Suprapubic skin (tissue), 4 donors: ENCODE measurements at places on chromosomes 13 and 19.

DNA sequence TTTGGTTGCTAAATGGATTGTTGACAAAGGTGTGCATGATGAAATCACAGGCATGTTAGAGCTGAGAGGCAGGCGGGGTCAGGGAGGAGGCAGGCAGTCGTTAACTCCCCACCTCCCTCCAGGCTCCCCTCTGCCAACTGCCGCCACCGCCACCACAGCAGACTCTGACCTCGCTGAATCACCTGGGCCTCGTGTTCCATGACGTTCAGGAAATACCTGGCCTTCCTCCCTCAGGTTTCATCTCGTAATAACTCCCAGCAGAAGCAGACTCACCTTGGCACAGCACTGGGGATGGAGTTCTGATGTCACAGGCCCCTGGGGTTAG is 198.5 kb downstream of the KATNAL1 start:
- peak; percentile 77 for DNase-seq

GRCh38 chr13:112325142-112325808 is 50.9 kb upstream of the SPACA7 start:
- no peak for DNase-seq

DNA sequence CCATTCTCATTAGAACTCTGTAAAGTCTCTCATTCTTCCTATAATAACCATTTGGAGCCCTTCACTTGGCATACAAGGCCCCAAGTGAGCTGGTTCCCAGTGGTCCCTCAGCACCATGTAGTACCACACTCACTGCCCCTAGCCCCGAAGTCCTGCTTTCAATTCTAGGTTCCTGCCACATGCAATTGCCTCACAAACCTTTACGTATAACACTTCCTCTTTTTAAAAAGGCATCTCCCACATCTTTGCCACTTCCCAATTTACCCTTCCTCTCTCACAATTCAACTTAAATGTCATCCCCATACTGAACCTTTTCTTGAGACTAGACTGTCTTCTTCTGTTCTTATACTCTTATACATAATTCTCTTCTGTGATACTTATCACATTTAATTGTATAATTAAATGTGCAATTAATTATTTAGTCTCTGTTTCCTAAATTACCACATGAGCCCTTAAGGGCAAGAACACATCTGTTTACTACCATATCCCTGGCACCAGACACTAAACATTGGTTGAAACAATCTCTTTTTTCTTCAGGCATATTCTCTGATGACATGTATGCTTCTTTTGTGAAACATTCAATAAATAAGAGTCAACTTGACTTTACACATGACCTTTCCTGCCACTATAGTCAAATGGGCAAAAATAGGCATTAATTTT is 304.0 kb downstream of the SPRY2 start:
- no peak for DNase-seq

DNA sequence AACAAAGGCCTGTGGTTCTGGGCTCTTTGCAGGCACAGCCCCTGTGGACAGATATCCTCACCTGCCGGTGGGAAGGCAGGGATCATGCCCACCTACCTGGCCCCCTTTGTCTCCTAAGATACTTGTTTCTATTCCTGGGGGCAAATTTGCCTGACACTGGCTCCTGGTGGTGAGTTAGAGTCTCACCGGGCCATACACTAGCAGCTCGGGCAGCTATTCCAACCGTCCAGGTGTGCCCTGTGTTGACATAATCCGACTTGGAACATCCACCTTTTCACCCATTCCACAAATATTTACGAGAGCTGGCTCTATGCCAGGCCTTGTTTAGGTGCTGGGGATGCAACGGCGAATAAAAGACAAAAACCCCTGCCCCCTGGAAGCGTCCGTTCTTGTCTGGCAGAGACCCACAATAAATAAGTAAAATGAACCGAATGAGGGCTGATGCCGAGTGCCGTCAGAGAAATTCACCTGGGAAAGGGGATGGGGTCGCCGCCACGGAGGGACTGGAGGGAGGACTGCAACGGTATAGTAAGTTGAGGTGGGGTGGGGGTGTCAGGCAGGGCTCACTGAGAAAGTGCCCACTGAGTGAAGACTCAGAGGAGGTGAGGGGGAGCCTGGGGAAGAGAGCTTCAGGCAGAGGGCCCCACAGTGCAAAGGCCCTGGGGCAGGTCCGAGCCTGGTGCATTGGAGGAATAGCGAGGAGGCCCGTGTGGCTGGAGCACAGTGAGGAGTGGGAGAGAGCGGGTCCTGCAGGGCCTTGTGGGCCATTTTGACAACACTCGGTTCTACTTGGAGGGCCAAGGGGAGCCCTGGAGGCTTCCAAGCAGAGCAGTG is 43.2 kb upstream of the RANBP3 start:
- DNase-seq, result no peak

DNA sequence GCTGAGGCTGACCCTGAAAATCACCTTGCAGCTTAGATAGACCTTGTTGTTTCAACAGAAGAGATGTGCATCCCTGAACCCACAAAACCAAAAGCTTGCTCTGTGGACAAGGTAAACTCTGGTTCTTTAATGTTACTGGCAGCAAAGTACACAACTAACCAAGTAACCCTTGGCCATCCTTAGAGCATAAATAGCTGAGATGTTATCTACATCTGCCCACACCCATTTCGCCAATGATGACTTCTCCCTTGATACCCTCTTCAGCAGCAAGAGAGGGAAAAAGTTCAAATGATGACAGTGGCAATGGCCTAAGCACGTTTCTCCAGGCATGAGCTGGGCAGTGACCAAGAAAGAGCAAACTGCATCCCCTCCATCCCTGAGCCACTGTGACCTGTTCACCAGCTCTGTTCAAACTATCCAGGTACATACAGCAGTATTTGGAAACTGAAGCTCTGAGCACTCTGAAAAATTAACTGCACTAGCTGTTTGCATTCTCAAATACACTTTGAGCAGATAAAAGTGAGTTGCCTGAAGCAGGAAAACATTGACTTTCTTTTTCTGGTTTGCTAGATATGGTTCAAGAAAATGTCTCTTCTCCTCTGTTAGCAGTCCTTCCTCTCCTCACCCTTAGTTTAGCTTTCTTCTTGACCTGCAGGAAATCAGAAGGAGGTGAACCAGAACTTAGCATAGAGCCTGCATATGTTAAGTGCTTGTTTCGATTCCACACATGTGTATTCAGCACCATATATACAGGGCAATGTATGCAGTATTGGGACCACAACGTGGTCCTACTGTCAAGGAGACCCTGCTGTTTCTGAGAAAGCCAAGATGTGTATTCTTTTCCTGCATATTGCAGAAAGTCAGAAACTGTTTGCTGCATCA is 231.7 kb downstream of the FOXO1 start:
- no peak for DNase-seq

DNA sequence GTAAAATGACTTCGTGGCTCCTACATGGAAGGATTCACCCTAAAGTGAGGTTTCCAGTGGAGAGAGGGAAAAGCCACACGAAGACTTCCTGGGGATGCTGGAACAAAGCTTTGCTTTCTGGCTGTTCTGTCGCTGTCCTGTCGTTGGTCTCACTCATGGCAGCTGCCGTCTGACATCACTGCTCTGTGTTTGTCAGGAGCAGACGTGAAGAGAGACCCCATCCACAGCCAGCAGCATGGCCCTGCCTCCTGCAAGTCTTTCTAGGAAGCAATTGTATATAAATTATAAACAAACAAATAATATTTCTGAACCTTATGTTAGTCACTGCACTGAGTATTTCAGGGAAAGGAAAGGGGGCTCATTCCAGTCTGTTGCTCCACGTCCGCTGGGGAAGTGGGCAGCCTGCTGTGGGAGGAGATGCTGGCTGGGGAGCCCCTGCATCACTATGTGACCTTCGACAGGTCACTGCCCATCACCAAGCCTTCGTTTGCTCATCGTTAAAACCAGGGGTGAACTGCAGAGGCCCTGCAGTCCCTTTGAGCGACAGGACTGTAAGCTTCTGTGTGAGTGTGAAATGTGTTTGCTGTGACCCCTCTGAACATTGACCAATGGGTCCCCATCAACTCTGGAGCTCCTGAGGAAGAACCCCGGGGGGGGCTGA is 151.0 kb downstream of the DCT start:
- no peak for DNase-seq

GRCh38 chr13:100630555-100630954 is 42.0 kb upstream of the GGACT start:
- no peak for DNase-seq

DNA sequence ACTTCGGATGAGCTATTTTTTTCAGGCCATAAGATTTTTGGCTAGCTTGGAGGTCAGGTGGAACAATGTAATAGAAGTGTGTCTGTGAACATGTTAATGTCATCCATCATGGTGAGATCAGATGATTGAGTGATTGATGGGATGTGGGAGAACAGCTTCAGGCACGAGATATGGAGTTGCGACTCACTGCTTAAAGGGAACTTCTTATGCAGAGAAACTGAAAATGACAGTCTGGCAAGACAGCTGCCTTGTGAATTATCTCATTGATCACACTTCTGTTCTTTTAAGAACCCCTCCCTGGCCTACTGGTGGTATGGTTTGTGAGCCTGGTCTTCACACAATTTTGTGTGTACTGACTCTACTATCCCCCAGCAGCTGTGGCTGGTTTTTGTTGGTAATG is 96.0 kb downstream of the OLFM4 start:
- DNase-seq, result no peak

- no peak for DNase-seq
These were observed 12.9 kb downstream of the CCDC70 start for GRCh38 chr13:51874651-51875050.

DNA sequence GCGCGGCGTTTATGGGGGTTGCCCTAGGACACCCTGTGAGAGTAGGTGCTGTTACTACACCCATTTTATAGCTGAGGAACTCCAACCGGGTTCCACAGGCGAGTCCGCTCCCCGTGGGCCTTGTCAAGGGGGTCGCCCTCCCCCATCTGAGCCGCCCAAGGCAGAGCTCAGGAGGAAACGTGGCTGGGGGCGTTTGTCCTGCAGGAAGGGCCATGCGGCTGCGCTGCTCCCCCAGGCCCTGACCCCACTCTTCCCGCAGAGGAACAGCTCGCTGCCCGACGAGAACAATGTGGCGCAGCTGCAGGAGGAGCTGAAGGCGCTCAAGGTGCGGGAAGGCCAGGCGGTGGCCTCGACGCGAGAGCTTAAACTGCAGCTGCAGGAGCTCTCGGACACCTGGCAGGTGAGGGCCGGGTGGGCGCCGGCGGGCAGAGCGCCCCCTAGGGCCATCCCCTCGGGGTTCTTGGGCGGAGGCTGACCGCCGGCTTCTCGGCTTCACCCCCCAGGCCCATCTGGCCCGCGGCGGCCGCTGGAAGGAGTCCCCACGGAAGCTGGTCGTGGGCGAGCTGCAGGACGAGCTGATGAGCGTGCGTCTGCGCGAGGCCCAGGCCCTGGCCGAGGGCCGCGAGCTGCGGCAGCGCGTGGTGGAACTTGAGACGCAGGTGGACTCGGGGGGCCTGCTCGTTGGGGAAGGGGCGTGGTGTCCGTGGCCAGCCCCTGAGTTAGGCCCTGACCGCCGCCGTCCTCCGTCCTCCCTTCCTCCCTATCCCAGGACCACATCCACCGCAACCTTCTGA is 12.4 kb downstream of the PRR36 start:
- DNase-seq, result peak; percentile 62

GRCh38 chr13:101959016-101959415 is 442.8 kb downstream of the FGF14 start:
- no peak for DNase-seq

DNA sequence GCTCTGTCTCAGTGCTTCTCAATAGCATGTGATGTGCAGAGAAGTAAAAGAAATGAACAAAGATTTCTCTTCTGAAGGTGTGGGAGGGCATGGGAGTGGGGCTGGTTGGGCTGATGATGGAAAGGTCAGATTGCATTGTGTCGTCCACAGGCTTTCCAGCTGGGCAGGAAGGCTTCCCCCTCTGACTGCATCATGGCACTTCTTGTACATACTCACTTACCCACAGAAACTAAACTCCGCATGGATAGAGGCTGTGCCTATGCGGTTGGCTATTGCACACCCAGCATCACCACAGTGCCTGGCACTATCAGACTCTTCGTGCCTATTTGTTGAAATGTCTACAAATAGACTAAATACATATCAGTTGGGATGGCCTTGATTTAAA is 24.4 kb upstream of the TNFSF11 start:
- DNase-seq, result no peak

DNA sequence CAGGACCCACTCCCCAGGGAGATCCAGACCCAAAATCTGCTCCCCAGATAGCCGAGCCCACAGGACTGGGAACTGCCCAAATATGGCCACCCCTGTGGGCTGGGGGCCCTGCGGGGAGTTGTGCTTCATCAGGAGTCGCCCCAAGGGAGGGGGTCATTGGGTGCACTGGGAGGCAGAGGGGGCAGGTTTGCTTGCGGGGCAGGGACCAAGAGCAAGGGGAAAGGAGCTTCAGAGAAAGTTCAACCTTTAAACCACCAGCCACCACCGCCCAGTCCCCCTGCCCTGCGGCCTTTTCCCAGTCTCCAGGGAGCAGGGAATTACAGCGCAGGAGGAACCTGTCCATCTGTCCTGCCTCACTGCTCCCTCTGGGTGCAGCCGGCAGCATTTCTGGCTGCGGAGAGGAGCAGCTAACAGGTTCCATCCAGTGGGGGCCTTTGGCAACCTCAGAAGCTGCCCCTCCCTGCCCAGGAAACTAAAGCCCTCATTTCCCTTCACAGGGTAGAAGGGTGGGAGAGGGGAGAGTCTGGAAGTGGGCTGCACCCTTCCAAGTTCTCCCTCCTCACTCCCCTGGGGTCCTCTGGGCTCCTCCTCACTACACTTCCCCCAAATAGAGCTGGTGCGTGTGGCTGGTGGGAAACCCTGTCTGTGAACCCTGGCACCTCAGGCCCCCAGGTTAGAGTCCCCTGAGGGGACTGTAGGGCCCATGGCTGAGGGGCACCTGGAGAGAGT is 13.8 kb upstream of the ASF1B start:
- DNase-seq, result no peak

GRCh38 chr19:21084343-21084742 is 2.3 kb downstream of the ZNF714 start:
- DNase-seq, result no peak

DNA sequence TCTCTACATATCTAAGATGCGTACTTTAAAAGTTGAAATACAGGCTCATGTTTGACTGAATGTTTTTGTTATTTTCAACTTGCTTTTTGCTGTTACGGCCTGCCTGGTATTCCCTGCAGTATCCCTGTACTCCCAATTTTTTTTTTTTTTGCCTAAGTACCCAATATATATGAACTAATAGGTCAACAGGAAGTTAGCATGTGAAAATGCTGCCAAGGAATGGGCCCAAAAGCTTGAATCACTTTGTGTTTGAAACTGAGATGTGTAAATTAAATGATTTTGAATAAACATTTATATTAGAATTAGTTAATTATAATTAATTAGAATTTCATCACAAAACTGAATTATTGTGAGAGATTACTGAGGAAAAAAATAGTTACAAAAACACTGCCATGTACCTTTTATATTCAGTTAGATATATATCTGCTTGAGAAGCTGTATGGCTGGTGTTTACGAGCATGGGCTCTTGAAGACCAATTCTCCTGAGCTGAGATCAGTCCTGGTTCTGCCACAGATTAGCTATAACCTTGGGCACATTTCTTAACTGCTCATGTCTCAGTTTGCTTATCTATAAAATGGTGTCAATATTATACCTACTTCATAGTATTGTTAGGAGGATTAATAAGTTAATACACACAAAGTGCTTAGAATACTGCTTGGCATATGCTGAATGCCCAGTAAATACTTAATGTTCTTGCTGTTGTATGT is 16.0 kb downstream of the TDRD3 start:
- no peak for DNase-seq
